HCEC 1CT (cell line): ENCODE measurements at places on chromosomes 11 and 22.

GRCh38 chr22:24512043-24512442 lies 16.9 kb downstream of the UPB1 start:
- DNase-seq, result no peak

- DNase-seq, result no peak
These were observed 532.0 kb downstream of the NTM start for GRCh38 chr11:131902421-131902820.

GRCh38 chr11:61295596-61295926 lies 445 bp upstream of the VWCE start:
- no peak for DNase-seq

- peak; percentile 100 for DNase-seq
These were observed at the start of the genes ATM and NPAT for GRCh38 chr11:108222574-108223347. TSS of gene ATM (plus strand) at chr11:108223067. CDS start at chr11:108227625, 4,558 bp downstream. TSS of gene NPAT (minus strand) at chr11:108222638. CDS start at chr11:108222536, 102 bp downstream.

GRCh38 chr22:32951076-32951806 lies 106.9 kb downstream of the SYN3 start:
- no peak for DNase-seq

DNA sequence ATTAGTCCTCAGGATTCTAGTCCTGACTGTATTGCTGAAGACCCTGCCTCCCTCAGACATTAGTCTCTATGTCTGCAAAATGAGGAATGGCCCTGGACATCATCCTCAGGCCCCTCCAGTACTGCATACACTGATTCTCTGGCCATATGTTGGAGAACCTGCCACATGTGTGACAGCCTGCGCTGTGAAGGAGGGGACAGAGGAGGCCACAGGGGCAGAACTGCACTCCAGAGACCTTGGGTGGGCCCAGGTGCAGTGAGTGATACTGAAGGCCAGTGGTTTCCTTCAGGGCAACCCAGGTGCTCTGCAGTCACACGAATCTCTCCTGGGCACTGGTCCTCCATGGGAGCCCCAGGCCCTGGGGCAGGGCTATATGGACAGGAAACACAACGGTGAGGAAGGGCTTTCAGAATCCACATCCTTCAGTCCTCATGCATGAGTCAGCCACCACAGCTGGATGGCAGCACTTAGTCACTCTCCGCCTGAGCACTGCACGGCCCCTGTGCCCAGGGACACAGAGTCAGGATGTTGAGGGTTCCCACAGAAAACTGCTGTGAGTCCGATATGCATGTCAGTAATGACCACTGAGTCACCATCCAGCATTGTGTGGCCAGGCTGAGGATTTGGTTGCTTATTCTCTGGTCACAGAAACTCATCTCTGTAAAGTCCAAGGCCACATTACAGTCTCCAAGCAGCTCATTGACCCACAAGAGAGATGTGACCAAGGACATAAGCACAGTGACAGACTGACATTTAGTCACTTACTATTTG lies 39.7 kb downstream of the ME3 start:
- DNase-seq, result peak; percentile 99

- DNase-seq, result peak; percentile 60
These were observed 57.8 kb downstream of the PPFIBP2 start for GRCh38 chr11:7571640-7572000.

GRCh38 chr11:134476435-134477021 lies 64.5 kb upstream of the B3GAT1 start:
- DNase-seq, result no peak

DNA sequence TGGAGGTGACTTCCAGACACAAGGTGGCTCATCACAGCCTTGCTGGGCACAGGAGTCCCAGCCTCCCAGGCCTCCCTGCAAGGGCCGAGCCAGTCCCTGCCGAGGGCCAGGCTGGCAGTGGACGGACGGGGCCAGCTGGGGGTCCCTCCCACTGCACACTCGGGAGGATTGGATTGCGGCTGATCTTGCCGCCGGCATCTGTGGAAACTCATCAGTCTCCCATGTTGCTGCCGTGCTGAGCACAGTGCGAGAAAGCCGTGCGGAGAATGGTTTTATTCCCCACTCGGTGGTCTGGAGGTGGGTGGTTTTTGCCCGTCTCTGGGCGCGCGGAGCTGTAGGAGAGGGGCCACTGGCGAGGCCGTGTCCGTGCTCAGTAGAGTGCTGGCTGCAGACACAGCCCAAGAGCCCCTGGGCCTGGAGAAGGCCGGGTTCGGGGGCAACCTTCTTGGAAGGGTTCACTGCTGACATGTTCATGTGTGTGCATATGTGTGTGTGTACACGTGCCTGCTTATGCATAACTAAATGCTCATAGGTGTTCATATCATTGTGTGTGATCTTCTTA lies 1246.4 kb downstream of the BRD1 start:
- no peak for DNase-seq

DNA sequence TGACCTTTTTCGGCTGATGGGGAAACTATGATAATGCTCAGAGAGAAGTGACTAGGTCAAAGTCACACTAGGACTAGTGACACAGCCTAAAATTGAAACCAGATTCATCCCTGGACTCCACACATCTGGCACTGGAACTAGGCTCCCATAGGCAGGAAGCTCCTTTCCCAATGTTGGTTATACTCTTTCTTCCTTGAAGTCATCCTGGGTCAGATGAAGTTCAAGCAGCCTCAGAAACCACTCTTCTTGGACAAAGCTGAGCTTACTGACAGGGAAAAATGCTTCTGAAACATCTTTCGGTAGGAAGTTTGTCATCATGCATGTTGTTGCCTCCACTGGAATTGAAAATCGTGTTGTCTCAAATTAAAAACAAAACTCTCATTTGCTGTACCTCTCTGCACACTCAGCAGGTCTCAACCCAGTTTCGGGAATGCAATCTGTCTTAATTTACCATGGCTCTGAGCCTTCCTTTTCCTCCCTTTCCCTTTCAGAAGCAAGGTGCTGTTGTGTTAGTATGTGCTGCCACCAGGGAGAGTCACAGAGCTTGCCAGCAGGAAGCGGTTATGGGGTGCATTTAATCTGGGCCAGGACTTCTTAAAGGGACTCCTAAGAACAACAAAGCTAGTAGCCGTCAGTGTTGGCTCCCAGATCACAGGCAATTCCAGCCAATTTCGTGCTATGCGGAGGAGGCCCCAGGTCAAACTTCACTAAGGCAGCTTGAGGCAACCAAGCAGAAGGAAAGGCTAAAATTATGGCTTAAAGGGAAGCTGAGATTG lies 384.8 kb downstream of the TENM4 start:
- peak; percentile 5 for DNase-seq

DNA sequence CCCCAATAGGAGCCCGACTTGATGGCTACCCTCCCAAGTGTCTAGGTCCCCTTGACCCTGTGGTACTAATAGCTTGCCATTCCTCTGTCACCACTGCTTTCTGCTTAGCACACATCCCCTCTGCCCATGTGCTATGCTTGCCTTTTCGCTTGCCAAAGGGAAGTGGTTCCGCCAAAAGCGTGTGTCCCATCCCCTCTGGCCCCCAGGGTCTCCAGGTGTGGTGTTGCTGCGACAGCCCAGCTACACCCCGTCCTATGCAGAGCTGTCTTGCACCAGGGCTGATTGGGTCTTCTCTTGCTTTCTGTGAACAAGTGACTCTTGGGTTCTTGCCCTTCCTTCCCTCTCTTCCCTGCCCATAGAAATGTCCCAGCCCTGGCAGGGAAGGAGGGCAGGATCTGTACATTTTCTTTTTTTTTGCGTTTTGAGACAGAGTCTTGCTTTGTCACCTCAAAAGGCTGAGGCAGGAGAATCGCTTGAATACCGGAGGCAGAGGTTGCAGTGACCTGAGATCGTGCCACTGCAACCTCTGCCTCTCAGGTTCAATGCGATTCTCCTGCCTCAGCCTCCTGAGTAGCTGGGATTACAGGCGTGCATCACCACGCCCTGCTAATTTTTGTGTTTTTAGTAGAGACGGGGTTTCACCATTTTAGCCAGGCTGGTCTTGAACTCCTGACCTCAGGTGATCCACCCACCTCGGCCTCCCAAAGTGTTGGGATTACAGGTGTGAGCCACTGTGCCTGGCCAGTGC lies 3.9 kb downstream of the TANGO2 start:
- no peak for DNase-seq

- DNase-seq, result no peak
These were observed 5.0 kb downstream of the TPCN2 start for GRCh38 chr11:69053546-69054396.

DNA sequence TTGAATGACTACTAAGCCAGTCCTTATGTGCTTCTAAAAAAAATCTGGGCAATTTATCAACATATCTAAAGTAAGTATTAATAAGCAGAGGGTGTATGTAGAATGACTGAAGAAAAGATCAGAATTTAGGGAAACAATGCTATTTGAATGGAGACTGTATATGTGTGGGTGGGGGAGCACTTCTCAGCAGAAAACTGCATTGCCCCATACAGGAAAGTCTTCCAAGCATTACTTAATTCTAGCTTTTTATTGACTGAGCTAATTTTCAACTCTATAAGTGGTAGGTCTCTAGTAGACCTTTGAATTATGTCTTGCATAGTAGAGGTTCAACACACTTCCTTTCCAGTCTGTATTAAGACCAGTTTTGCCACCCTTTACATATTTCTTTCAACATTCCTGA lies 41.7 kb downstream of the CASP12 start:
- no peak for DNase-seq

DNA sequence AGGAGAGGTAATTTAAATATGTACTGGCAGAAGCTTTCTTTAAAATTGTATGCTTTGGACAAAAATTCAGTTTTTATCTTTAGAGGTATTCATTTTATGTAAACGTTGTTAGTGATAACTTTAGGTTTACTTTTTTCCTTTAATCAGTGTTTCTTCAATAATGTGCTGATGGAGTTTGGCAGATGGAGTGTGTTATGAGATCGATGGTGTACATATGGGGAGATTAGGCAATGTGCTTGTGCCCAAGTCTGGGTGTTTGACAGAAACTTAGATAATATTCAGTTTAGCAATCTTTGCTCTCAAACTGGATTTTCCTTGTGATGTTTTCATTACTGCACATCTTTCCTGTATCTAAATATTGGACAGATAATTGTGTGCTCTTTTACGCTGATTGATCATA lies 425.4 kb downstream of the JRKL start:
- no peak for DNase-seq

DNA sequence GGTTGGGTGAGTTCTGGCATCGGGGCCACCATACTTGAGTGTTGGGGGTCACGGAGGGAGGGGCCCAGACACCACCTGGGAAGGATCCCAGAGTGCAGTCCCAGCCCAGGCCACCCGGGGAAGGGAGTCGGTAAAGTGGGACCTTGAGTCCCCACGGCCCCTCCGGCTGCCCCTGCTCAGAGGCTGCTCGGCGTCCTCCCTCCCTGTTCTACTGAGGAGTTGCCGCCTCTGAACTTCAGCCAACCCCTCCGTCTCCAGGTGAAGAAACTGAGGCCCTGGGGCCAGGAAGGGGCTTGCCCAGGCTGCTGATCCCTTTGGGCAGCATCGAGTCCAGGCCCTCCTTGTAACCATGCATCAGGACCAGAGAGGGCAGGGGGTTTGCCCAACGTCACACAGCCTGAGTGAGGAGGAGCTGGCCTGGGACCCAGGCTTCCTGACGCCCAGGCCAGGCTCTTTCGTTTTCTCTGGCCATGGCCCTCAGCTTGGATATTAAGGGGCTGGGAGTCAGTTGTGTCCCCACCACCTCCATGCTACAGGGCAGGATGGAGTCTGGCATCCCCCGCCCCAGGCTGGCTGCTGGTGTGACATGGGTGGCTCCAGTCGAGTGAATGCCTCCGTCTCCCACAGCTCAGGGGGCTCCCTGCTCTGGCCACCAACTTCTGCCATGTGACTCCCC lies 1.3 kb downstream of the PARVG start:
- DNase-seq, result no peak

- DNase-seq, result peak; percentile 20
These were observed 2.9 kb upstream of the SGSM1 start for GRCh38 chr22:24803064-24803542.

GRCh38 chr11:106456647-106457046 lies 379.2 kb downstream of the AASDHPPT start:
- no peak for DNase-seq

DNA sequence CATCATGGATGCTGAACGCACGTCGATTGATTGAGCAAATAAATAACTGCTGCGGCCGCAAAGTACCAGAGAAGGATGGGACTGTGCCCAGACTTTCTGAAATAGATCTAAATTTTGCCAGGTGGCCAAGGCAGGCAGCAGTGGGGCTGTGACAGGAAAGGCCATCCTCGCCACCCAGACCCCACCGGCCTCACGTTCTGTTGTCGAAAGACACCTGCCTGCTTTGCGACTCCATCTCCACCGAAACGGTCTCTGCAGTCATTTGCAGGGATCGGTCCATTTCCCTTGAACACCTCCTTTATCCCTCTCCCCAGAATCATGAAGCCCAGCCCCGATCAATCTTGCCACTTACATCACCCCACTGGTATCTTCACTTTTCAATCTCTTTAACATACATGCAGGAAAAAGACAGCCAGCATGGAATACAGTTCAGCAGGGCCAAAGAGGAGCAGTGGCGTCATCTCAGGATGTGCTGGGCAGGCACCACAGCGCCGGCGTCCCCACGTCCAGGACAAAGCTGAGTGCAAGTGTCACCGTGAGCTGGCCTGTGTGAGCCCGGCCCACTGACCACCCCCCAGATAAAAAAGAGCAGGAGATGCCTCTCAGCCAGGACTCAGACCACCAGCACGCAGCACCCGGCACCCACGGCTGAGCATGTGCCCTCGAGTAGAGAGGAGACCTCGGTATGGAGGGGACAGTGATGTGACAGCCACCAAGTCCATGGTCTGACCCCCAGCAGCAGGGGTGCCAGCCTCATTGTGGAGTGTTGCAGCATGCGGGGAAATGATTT lies 610.3 kb downstream of the TBC1D22A start:
- DNase-seq, result no peak

DNA sequence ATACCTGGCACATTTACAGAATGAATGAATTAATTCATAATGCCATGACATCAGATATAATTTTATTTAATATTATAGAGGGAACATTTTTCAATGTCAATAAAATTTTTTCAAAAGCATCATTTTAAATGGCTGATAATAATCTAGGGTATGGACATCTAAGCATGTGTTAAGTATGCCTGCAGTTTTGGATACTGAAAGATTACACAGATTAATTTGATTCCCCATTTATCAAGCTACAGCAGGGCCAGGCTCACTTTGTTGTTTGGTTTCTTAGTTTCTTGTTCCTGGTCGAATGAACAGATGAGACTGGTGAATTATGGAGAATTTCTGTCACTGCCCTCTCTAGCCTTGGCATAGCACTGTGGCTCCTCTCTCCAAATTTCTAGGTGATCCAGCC lies 72.4 kb upstream of the E2F8 start:
- DNase-seq, result no peak

- no peak for DNase-seq
These were observed 58.3 kb downstream of the PHF21B start for GRCh38 chr22:44951510-44951816.

GRCh38 chr11:75625021-75625420 lies 43.8 kb downstream of the MAP6 start:
- no peak for DNase-seq

- DNase-seq, result no peak
These were observed 651.3 kb upstream of the KIRREL3 start for GRCh38 chr11:127651888-127652221.

DNA sequence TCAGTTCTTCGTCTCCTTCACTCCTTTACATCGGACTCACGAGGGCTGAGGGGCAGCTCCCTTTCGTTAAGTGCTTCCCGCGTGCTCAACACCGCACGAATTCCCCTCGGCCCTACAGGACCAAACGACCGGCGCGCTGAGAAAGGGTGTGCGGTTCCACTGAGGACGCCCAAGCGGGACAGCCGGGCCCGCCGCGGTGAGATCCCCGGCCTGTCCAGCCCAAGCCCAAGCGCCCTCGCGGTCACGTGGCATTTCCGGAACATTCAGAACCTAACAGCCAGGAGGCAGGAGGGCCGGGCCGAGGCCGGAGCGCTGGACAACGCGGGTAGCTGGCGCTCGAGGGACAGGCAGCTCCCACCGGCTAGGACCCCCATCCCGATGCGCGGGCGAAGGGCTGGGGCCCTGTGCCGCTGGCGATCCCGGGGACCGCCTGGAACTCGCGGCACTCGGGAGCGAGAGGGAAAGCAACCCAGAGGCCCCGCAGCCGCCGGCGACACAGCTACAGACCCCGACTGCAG lies 737 bp upstream of the STIP1 start:
- DNase-seq, result peak; percentile 81
